ENCODE measurements at places on chromosomes 16 and 17.

GRCh38 chr17:29650396-29650795 is 27.7 kb upstream of the CORO6 start:
- DNase-seq: no peak

- no peak for DNase-seq
Observed at GRCh38 chr16:57838161-57838560, 35.9 kb upstream of the KIFC3 start.

DNA sequence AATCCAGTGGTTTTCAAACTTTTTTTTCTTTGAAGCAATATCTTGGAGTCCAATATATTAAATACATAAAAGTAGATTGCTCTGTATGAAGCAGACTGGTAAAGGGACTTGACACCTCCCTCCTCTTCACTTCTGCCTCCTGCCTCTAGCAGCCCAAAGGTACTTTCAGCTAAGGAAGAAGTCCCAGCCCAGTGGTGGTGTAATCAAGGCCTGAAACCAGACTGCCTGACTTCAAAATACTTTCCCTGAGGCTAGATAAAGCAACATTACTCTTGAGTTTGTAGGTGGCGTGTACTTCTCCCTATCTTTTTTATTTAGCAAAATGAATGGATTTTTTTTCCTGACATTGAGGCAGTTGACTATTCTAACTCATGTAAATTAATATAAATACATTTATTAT is 122.4 kb upstream of the TMEM97 start:
- DNase-seq: no peak

- no peak for DNase-seq
Observed at GRCh38 chr17:80349151-80349651, 65.8 kb upstream of the ENDOV start.

DNA sequence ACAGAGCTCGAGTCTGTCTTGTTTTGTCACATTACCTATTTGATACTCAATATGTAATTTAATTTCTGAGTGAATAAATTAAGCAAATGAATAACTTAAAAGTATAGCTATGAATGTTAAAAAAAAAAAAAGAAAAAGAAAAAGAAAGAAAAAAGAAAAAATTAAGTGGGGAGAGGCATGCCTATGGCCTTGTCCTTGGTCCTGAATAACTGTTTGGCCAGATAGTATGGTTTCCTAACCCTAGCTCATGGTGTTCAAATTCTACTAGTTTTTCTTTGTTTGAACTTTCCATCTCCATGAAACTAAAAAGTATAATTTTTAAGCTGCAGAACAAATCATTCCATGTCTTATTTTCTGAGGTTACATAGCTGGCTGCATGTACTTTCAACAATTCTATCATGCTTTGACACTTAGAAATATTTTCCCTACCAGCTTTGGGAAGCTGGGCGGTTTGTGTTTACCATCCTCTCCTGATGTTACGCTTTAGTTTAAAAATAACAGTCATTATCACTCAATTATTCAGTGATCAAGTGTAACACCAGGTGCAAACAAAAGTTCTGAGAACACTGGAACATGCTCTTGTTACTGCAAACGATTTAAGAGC is 31.8 kb downstream of the TOX3 start:
- DNase-seq: no peak

- DNase-seq: no peak
Observed at GRCh38 chr17:30555942-30556341, 78.7 kb downstream of the GOSR1 start.

GRCh38 chr17:9928601-9929333 is 23.7 kb upstream of the RCVRN start:
- peak; percentile 21 for DNase-seq

- peak; percentile 63 for DNase-seq
Observed at GRCh38 chr16:83356266-83356665, 451.5 kb upstream of the HSBP1 start.

GRCh38 chr16:79869304-79870015 is 268.9 kb upstream of the MAF start:
- no peak for DNase-seq

DNA sequence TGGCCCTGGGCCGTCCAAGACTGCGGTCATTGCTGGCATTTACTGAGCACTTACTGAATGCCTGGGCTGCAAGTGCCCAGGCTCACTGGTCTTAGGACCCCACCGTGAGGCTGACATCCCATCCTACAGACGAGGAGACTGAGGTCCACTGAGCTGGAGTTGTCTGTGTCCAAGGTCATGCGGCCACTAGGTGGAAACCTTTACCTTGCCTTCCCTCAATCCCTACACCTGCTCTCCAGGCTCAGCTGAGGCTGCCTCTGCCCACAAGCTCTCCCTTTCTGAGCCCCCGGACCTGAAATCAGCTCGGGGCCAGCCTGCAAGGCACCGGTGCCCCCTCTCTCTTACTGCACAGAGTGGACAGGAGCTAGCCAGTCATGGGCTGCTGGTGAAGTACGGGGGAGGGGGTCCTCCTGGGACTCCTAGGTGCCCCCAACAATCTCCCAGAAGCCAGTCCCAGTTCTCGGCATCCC is 1.5 kb downstream of the CASKIN1 start:
- DNase-seq: peak; percentile 80

DNA sequence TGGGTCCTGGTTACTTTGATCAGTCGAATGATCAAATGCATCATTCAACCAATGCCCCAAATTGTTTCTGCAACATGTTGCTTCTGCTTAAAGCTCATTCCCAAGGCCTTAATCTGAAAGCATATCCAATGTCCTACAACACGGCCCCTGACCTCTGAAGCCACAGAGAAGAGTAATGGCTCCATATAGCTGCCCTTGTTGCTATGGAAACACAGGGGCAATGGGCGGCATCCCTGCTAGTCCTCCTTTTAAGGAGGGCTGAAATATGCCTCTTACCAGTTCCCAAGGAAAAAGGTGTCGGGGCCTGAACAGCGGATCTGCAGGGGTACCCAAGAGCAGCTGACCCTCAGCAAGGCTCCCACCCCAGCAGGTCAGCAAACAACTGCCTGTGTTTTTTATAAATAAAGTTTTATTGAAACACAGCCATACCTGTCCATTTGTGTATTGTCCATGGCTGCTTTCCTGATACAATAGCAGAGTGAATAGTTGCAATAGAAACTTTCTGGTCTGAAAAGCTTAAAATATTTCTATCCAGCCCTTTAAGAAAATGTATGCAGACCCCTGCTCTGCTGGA is 210.4 kb downstream of the XYLT1 start:
- no peak for DNase-seq

DNA sequence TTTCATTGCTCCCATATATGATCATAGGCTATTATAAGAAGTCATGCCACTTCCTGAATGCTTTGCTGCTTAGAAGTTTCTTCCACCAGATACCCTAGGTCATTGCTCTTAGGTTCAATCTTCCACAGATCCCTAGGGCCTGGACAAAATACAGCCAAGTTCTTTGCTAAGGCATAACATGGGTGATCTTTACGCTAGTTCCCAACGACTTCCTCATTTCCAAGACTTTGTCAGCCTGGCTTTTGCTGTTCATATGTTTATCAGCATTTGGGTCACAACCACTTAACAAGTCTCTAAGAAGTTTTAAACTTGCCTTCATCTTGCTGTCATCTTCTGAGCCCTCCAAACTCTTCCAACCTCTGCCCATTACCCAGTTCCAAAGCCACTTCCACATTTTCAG is 20.1 kb upstream of the DLX3 start:
- no peak for DNase-seq

GRCh38 chr16:56625140-56625942 is at the start of gene MT1E:
Gene MT1E, plus strand, starts transcription at chr16:56625781. Its CDS starts 71 bp downstream, at chr16:56625852.
- DNase-seq: peak; percentile 41

GRCh38 chr17:78637643-78638420 is 60.6 kb upstream of the DNAH17 start:
- no peak for DNase-seq

DNA sequence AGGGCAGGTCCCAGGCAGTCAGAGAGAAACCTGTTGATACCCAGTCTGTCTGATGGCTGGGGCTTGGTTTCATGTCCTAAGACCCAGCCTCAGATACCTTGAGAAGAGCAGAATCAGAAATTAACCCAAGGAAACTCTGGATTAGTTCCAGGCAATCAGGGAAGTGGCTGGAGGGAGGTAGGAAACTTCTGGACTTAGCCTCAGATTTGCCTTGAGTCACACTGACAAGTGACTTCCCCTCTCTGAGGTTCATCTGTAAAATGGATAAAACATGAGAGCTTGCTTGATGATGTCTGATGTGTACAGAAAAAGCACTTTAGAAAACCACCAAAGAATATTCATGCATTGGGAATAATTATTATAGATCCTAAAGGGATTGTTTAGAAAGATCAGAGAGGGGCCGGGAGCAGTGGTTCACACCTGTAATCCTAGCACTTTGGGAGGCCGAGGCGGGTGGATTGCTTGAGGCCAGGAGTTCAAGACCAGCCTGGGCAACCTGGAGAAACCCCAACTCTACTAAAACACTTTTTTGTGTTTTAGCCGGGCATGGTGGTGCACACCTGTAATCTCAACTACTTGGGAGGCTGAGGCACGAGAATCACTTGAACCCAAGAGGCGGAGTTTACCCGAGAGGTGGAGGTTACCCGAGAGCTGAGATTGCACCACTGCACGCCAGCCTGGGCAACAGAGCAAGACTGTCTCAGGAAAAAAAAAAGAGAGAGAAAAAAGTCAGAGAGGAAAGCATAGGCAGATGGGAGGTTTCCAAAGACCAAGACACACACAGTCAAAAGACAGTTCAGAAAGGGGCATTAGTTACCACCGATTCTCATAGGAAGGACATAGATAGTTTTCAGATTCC is 3.8 kb downstream of the CIITA start:
- peak; percentile 63 for DNase-seq

- DNase-seq: no peak
Observed at GRCh38 chr17:80257716-80258213, 2.9 kb upstream of the RNF213 start.

DNA sequence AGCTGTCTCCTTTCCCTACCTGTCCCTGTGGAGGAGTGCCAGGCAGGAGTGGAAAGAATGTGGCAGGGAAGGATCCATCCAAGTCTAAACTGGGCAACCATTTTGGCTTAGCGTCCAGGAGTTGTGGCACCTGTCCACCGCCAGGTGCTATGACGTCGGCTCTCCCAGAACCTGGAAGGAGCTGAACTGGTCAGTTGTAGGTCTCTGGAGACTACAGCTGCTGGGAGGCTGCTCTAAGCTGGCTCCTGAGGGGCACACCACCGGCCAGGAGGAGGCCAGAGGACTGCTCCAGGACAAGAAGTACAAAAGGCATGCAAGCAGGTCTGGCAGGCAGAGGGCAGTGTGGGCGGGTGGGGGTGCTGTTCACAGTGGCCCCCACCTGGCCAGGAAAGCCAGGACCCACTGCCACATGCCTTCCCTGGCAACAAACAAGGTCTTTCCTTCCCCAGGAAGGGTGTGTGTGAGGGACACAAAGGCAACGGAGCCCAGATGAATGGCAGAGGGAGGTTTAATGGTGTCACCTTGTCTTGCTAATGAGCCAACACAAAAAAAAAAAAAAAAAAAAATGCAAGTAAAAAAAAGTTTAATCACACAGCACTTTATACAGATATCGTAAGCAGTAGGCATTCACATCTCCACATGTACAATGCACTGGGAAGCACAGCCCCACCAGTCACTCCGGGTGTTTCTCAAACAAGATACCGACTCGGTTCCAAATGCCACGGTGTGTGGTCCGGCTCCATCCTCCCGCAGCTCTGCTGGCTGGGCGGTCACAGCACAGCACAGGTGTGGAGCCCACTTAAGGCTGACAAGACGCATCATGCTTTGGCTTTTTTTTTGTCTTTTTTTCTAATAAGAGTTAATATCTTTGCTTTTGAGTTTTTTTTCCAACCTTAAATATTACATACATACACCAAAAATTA is 4.8 kb downstream of the SPHK1 start:
- DNase-seq: no peak

- DNase-seq: peak; percentile 62
Observed at GRCh38 chr17:38908676-38909181, 16.7 kb upstream of the LASP1NB start.

- no peak for DNase-seq
Observed at GRCh38 chr17:48270899-48271298, 159.1 kb downstream of the SKAP1 start.

DNA sequence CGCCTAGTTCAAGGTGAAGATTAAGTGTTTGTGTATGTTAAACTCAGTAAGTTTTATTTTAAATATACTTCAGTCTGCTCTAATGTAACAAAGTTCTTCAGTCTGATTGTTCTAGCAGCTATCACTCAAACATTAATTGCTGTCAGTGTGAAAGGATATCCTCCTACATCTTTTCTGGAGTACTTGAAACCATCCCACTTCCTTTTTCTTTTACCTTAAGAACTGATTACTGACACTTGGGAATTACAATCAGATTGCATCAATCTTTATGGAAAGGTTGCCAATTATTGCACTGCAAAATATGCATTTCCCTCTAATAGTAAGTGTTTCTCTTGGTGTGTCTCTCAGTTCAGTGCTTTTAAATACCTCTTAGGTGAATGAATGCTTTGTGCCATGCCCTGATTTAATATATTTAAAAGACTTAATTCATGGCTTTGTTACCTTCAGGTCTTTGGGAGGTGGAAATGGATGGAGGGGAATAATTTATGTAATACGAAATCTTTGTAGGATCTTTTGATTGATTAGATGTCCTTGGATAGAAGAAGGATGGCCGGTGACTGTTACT is 16.6 kb downstream of the MRTFB start:
- DNase-seq: no peak

GRCh38 chr17:52079496-52079895 is 79.0 kb downstream of the CA10 start:
- DNase-seq: no peak

GRCh38 chr16:24853169-24853824 is 7.5 kb downstream of the SLC5A11 start:
- no peak for DNase-seq

GRCh38 chr16:31008149-31008548 is 2.3 kb downstream of the STX1B start:
- DNase-seq: no peak

DNA sequence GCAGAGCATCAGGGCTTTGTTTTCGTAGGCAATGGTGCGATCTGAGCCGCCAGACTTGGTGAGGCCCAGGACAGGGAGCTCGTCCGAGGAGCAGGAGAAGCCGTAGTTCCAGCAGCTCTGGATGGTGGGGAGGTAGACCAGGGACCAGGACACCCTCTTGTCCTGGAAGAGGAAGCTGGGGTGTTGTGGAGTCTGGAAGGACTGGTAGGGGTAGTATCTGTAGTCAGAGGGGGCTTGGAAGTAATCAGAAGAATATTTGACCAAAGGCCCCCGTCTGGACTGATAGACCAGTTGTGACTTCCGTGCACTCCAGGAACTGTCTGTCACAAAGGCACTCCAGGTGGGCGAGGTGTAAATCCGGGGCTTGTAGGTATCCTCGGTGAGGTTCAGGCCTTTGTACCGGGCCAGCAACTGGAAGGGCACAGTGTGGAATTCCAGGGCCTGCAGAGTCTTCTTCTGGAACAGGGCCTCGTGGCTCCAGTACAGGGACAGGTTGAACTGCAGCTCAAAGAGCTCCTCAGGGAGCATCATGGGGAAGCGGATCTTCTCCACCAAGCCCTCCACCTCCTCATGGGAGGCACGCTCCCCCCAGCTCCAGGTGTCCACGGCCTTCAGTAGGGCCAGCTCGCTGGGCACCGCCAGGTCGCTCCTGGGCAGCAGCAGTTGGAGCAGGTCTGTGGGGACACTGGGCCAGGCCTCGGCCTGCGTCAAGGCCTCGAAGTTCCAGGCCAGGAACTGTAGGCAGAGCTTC is 7.8 kb downstream of the LGALS3BP start:
- DNase-seq: no peak
